ENCODE measurements at places on chromosomes 6 and 20.

GRCh38 chr6:75502884-75503283, 9.3 kb upstream of the FILIP1 start:
- DNase-seq, result no peak

DNA sequence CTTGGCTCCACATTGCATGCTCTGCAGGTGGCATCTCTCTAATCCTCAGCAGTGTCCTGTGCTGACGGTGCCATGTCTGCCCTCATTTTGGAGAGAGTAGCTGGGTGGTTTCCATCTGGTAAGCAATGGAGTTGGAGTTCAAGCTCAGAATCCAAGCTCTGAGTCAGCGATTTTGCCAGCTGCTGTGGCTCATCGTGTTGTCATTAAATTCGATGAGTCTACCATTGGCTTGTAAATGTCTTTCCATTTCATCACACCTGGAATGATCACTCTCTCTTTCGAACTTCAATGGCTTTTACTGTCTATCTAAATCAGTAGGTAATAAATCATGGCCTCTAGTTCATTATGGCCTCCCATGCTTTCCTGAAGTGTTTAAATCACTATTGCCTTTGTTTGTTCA, 378.5 kb upstream of the TSHZ2 start:
- no peak for DNase-seq

GRCh38 chr6:75759207-75759606, 10.2 kb downstream of the MYO6 start:
- no peak for DNase-seq

DNA sequence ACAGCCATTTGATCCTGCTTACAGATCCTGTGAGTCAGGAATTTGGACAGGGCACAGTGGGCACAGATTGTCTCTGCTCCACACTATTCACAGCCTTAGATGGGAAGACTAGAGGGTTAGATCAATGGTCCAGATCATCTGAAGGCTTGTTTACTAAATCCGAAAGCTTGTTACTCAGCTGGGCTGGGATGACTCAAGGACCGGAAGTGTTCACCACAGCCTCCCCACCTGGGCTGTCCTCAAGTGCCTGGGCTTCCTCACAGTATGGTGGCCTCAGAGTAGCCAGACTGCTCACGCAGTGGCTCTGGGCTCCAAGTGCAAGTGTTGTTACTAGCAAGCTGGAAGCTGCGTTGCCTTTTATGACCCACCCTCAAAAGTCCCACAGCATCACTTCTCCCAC, 75.4 kb upstream of the INSM1 start:
- no peak for DNase-seq

DNA sequence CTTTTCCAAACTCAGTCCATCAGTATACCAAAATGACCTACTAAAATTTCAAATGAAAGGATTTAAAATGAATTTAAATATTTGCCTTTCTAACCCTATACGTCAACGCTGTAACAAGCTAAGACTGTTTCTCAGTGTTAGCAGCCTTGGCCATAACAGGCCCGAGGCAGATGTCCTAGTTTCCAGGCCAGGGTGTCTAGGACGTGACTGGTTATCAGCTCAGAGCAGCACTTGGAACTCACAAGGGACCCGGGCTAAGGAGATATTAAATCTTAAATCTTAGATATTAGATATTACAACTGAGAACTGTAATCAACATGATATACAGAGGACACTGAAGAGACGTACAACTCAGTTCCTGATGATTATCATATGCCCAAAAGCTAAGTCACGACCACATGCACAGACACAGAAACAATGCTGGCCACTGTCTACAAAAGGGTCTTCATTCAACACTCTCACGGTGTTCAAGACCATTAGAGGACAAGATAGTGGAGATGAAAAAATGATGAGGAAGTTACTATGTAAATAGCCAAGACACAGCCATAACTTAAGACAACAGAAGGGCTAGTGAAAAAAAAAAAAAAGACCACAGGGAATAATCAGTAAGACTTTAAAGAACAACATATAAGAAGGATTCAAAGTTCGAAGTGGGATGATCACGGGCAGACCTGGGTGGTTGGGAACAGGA, at the start of gene CLDN20:
TSS of gene CLDN20 (plus strand) at position 641 of the 691 bp plus-strand sequence. CDS start 11,707 bp downstream, outside the sequence.
- DNase-seq, result no peak

DNA sequence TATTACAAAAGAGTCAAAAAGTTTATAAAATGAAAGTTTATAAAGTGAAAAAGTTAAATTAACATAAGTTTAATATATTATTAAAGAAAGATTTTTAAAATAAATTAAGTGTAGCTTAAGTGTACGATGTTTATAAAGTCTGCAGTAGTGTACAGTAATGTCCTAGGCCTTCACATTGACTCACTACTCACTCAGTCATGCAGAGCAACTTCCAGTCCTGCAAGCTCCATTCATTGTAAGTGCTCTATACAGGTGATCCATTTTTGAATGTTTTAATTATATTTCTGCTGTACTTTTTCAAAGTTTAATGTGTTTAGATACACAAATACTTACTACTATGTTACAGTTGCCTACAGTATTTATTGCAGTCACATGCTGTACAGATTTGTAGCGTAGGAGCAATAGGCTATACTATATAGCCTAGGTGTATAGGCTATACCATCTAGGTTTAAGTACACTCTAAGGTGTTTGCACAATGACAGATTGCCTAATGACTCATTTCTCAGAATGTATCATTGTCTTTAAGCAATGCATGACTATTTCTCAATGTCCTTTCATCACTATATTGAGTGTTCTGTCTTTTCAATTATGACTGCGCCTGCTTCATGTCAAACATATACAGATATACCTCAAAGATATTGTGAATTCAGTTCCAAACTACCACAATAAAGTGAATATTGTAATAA, 1110.3 kb upstream of the MAP3K7 start:
- DNase-seq, result peak; percentile 97

GRCh38 chr6:166658792-166659150, 31.7 kb upstream of the RPS6KA2 start:
- no peak for DNase-seq

DNA sequence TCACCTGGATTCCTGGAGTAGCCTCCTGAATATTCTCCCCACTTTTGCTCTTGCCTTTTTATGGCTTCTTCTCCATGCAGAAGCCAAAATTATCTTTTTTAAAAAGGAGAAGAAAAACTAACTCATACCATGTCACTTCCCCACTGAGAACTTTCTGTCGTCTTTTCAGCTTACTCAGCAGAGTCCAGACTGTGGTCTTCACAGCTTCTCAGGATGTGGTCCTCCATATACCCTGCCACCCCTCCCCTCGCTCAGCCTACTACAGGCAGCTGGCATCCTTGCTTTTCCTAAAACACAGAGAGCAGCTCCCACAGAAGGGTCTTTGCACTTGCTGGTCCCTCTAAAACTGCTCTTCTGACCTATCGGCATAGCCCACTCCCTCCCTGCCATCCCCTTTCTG, 89.4 kb upstream of the ISM1 start:
- DNase-seq, result no peak

DNA sequence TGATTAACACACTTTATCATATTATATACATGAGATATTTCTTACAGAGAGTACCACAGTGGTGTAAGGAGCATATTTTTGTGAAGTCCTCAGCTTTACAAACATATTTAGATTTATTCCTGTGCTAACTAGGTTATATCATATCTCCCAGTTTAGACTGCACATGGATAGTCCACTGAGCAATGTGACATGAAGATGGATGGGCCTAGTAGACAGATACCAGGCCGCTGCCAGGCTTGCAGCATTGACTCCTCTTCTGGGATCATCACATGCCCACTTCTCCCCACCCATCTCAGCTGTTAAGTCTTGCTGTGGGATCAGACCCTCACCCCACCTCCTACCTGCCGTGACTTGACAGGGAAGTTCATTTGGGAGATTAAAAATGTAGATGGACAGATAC, 95.8 kb downstream of the SLX4IP start:
- DNase-seq, result no peak

GRCh38 chr6:51273228-51273961, 454.7 kb downstream of the TFAP2B start:
- DNase-seq, result no peak

- no peak for DNase-seq
Measured at GRCh38 chr6:34155471-34156300, 9.8 kb upstream of the GRM4 start.

GRCh38 chr6:83511901-83512681, at the start of gene PRSS35:
Gene PRSS35 (plus strand): TSS chr6:83512534. CDS start chr6:83523442, 10,908 bp downstream.
- DNase-seq, result peak; percentile 28

- DNase-seq, result no peak
Measured at GRCh38 chr6:131890091-131890490, 61.1 kb downstream of the CCN2 start.

- DNase-seq, result no peak
Measured at GRCh38 chr20:32535316-32535952, 49.7 kb downstream of the NOL4L start.

DNA sequence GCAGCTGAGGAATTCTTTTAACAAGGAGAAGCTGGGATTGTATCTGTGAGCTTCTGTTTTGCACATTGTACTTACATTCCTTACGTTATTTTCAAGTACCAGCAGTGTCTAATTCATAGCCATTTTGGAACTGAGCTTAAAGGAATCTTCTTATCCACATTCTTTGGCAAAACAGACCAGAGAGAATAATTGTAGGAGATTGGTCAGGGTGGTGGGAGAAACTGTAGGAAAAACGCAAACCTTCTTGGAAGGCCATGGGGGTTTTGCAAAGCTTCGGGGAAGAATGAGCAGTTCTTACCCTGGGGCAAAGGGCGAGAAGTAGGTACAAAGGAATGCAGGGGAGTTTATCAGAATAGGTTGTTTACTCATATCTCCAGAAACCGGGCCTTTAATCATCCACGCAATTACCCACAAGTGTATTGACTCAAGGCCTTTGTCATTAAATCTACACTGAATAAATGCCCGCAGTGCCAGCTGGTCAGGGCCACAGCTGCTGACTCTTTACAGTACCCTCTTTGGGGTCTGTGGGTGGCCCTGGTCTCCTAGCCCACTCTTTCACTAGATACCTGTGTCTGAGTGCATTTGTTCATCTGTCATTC, 39.6 kb upstream of the SPTLC3 start:
- DNase-seq, result peak; percentile 55

- DNase-seq, result no peak
Measured at GRCh38 chr6:3755637-3756545, 4.4 kb upstream of the PXDC1 start.

GRCh38 chr6:103872678-103873077, 987.0 kb downstream of the HACE1 start:
- DNase-seq, result no peak

- DNase-seq, result no peak
Measured at GRCh38 chr6:4973415-4973814, 30.4 kb downstream of the RPP40 start.

- peak; percentile 55 for DNase-seq
Measured at GRCh38 chr6:305371-306206, 13.3 kb downstream of the DUSP22 start.

GRCh38 chr20:40683221-40683893, 5.7 kb downstream of the MAFB start:
- peak; percentile 29 for DNase-seq

- peak; percentile 55 for DNase-seq
Measured at GRCh38 chr6:169618526-169619490, 83.0 kb downstream of the WDR27 start.

DNA sequence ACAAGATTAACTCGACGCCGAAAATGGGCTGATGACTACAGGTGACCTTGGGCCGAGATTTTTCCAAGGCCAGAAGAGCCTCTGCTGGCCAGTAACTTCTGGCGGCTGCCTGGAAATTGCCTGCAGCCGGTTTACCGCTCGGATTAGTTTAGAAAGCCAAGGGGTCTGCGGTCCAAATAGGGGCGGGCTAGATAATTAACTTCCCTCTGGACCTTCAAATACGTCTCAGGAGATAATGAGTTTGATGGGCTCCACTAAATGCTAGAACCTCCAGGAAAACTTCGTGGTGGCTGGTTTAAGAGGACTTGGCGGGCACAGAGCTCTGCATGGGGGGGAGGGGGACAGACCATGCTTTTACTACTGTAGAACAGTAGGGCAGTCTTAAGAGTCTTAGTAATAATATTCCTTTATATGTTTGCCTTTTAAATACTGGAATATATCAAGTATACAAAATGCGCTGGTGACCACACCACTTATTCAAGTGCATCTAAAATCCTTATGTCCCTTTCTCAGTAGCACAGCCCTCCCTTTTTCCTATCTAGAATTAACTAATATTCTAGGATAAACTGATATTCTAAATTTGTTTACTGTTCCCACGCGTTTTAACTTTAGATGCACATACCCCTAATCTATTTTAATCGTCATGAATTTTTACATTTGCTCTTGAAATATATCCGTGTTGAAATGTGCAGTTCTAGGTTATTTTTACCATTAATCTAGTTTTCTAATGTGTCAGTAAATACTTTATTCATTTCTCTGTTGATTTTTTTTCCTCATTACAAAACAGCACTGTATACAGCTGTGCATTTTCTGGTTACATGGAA, 107.5 kb upstream of the PRSS16 start:
- DNase-seq, result no peak

- DNase-seq, result no peak
Measured at GRCh38 chr6:140772576-140772975, 1360.1 kb upstream of the GJE1 start.

DNA sequence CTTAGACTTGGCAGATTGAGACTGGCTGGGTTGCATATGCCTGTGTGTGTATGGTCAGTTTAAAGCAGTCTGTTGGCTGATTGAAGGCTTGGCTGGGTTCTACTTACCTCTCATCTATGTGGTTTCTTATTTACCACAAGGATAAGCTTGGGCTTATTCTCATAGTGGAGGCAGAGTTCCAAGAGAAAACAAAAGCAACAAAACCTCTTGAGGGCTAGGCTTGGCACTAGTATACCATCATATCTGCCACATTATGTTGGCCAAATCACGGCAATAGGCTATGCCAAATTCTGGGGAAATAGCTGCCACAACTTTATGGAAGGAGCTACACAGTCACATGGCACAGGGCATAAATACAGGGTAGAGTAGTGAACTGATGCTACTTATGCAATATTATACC, 714.1 kb downstream of the CBLN4 start:
- no peak for DNase-seq

DNA sequence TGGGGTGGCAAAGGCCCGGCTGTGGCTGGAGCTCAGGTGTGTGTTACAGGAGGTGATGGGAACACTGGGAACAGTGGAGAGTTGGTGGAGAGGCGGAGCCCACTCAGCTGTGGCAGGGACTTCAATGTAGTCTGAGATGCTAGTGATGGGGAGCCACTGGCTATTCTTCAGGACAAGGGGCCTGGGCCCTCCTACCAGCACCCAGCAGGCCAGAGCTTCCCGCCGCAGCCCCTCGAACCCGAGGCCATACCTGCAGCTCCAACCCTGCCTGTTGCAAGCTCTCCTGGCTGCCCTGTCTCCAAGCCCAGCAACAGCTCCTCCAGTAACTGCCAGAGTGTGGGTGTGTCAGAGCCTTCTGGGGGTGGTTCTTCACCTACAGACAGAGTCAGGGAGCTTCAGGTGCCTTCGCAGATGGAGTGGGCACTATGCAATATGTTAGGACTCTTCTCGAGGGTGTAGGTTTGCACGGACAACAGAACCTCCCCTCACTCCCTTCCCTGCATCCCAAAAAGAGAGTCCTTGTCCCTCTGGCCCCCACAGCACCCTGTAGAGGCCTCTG, 146.2 kb upstream of the MLN start:
- no peak for DNase-seq

GRCh38 chr20:3687655-3688054, 5.8 kb upstream of the ADAM33 start:
- DNase-seq, result peak; percentile 45

- peak; percentile 77 for DNase-seq
Measured at GRCh38 chr20:10739566-10739965, 65.8 kb upstream of the JAG1 start.

- no peak for DNase-seq
Measured at GRCh38 chr20:17621229-17621968, 51.5 kb downstream of the DSTN start.

All from bronchial epithelial cell (primary cell).